ENCODE measurements at places on chromosomes 6 and 20. TPM values are rescaled to one million over a fixed set of nuclear protein-coding genes. Genes with fewer than 3 reads are reported as not detected.

DNA sequence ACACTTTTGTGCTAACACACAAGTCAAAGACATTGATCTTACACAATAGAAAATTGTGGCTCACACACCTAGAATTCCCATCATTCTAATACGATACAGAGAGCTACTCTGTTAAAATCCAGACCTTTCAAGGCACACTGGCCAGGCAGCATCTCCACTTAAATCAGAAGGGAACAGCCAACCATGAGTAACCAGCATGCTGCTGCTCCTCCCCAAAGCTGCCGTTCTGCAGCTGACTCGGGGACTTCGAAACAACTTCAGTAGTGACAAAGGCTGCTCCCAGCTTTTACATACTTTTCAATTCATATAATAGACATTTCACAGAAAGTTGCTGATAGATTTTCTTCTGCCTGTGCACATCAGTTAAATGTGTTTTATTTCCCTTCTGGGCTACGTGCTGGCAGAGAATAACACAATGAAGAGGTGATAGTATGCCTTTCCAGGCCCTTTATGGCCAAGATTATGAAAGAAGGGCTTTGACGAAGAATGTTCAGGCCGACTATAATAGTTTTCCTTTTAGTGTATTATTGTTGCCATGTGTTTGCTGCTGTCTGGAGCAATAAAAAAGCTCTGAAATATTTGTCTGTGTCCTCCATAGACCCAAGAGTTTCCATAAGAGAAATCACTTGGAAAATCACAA lies 159.0 kb downstream of the GMDS start:
- no peak for DNase-seq

- no peak for DNase-seq
These were observed 53.4 kb downstream of the SYTL3 start for GRCh38 chr6:158703111-158703836.

GRCh38 chr6:75524322-75524972 lies 30.8 kb upstream of the FILIP1 start:
- no peak for DNase-seq

RAET1L gene
- total RNA-seq: not detected

DEFB112 gene
- total RNA-seq: not detected

- DNase-seq: no peak
These were observed 74.5 kb downstream of the HUS1B start for GRCh38 chr6:582370-582769.

- DNase-seq: no peak
These were observed 140.7 kb upstream of the BMP2 start for GRCh38 chr20:6626805-6627204.

DNA sequence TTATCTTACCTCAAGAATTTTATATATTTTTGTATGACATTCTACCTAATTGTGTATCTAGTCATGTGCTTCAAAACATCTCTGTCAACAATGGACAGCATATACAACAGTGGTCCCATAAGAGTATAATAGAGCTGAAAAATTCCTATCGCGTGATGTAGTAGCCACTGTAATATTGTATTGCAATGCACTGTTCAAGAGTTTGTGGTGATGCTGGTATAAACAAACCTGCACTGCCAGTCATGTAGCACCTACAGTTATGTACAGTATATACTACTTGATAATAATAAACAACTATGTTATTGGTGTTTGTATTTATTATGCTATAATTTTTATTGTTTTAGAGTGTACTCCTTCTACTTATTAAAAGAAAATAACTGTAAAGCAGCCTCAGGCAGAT lies 672.7 kb downstream of the CD109 start:
- DNase-seq: no peak

DNA sequence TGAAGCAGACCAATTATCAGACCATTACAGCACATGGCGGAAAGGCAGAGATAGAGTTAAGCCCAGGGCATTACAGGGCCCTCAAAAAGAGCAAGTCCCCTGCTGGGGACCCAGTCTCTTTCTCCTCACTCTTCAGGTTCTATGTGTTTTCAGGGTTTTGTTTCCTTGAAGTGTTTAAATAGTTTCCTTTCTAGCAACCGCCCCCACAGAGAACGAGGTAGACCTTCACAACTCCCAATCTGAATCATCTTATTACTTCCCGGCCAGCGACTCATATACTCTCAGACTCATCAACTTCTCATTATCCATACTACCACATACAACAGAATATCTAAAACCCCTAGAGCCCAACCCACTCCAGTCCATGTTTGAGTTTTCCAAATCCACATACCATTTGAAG lies 526.6 kb upstream of the ARID1B start:
- DNase-seq: no peak

- DNase-seq: no peak
These were observed 51.4 kb downstream of the TGM2 start for GRCh38 chr20:38113401-38114325.

TRAM2 gene
- total RNA-seq: 56.3 TPM

GRCh38 chr20:19964289-19965265 lies 52.6 kb upstream of the NAA20 start:
- DNase-seq: no peak

- no peak for DNase-seq
These were observed 291.2 kb downstream of the CDH26 start for GRCh38 chr20:60249436-60249835.

OOEP gene
- not detected for total RNA-seq

DNA sequence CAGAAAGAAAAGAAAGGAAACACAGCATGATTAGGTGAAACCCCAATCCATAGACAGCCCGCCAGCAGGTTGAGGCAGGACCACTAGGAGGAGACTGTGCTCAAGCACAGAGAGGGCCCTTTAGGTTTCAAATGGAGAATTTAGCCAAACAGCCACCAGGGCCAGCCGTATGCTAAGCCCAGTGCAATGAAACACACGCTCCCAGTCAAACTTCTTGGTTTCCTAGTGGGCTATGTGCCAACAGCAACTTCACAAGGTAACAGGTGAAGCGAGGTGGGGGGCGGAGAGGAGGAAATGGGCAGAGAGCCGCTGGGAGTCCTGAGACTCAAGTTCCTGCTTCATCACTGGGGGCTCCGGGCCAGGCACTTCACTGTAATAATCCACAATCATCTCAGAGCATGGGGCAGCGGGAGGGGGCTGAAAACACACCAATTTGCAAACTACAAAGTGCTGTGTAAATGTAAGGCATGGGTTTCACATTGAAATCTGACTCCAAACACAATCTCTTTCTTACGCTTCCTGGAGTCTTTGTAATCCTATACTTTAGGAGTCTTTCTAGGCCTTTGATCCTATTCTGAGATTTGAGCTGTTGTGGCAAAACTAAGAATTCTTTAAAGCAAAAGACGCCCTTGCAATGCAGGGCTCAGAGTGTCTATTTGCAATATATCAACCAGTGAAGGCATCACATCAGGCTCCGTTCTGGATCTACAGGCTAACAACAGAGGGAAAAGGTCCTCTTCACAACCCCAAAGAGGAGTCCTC lies 117.3 kb downstream of the OPRM1 start:
- no peak for DNase-seq

- no peak for DNase-seq
These were observed 67.2 kb upstream of the IFNGR1 start for GRCh38 chr6:137286368-137286767.

GRCh38 chr20:59784365-59784764 lies 149.1 kb downstream of the SYCP2 start:
- no peak for DNase-seq

- DNase-seq: no peak
These were observed 36.9 kb downstream of the UTRN start for GRCh38 chr6:144321839-144322591.

Data from mesenteric fat pad (tissue), 1 donor.